ENCODE measurements at places on chromosomes 16 and 17.

DNA sequence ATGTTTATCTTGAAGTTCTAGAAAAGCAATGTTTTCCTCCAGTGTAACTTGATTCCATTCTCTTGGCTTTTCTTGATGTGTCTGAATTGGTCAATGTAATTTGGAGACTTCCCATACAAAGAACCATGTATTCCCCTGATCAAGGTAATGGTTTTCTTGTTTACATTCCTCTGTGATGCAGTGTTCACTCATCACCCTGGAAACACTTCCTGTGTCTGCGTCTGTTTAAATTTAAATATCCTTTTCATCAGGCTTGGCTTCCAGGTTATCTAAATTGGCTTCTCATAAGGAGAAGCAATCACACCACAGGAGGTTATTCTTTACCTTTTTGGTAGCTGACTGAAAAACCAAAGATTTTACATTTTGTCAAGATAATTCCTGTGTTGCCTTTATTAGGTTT, 237.3 kb upstream of the WSCD1 start:
- no peak for DNase-seq

DNA sequence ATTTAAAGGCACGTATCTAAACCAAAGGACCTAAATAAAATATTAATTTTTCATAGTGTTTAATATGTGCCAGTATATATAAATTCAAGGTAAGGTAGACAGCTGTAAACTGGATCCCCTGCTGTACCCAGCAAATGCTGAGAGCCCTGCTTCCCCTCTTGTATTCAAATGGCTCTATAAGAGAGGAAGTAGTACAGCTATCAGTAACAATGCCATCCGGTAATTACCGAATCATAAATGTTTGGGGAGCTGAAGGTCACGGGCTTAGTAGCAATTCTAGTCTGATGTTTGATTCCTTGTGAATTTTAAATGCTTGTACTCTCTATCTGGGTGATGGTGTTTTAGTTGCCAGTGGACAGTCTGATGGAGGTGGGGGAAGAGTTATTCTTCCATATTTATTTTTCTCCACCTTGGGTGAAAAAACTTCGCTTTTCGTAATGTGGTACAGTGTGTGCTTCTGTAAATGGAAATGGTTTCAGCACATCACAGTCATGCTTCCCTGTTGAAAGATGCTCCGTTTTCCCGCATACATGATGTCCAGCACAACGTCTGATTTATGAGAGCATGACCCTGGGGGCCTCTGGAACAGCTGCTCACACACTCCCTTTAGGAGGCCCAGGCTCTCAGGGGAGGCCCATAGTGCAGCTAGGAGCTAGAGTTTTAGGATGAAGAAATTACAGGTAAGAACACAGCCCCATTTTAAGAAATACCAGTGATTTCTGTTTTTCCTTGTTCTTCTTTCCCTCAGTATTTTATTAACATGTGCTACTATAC, 423.9 kb downstream of the WWOX start:
- no peak for DNase-seq

DNA sequence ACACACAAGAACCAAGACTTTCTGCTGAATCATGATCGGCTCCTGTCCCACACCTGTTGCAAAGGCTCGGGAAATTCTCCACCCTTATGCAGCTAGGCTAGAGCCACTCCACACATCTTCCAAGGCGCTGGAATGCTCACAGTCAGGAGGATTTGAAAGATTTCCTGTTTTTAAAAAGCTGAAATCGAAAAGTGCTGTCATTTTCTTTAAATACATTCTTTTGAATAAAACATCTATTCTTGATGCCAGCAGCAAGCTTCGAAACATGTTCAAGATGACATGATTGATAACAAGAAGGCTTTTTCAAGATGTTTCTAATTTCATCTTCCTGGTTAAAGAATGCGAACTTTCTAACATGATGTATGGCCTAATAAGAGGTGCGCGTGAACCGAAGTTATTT, 219.7 kb upstream of the CDH5 start:
- DNase-seq: no peak

DNA sequence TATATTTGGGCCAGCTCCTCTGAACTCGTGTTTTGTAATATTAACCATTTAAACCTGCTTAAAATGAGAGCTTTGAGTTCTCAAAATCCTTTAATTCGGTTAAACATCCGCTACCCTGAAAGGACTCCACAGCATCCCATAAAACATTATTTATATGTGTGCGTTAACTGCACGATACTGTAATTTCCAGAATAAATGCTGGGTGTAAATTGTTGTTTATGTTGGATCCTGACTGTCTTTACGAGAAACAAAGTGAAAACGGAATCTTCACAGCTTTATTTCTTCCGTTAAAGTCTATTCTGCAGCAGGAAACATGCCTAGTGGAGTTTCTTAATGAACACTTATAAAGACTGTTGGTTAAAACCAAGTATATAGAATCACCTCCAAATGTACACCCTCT, 143.4 kb downstream of the SNX11 start:
- DNase-seq: no peak

GRCh38 chr16:31348579-31348978, 6.4 kb upstream of the ITGAX start:
- no peak for DNase-seq

GRCh38 chr17:59762049-59762823, 54.8 kb downstream of the VMP1 start:
- DNase-seq: no peak

- no peak for DNase-seq
Observed at GRCh38 chr17:50111673-50112655, 16.8 kb downstream of the PDK2 start.

GRCh38 chr16:59242556-59242955, 508.4 kb upstream of the GOT2 start:
- no peak for DNase-seq

DNA sequence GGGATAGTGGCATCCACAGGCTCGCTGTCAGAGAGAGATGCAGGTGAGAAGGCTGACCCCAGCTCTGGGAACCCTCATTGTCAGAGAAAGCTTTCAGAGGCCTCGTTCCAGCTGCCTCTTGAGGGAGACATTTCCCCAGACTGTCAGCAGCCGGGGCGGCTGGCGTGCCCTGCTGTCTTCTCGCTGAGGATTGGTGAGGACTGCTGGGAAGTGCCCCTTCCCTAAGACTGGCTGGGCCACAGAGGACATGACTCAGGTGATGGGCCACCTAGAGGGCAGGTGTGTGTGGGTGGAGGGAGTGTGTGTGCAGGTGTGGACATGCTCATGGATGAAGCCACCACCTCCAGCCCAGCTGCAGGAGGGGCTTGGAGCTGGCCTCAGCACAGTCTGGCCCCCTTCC, 25.3 kb downstream of the SPACA3 start:
- DNase-seq: no peak

DNA sequence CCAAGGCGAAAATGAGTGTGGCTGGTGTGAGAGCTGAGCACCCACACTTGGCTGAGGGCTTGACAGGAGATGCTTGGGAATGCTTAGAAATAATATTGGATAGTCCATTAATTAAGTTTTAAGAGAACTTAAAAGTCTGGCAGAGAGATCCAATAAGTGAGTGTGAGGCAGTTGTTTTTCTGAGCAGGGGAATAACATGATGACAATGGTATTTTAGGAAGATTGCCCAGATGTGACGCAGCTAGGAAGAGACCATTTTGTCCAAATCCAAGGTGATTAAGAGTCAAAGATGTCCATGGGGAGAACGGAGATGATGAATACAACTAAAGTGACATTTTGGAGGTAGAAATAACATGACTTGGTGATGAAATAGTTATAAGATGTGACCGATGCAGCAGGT, 102.8 kb upstream of the AXIN2 start:
- no peak for DNase-seq

GRCh38 chr16:67474551-67475455, 6.2 kb downstream of the ATP6V0D1 start:
- DNase-seq: no peak

DNA sequence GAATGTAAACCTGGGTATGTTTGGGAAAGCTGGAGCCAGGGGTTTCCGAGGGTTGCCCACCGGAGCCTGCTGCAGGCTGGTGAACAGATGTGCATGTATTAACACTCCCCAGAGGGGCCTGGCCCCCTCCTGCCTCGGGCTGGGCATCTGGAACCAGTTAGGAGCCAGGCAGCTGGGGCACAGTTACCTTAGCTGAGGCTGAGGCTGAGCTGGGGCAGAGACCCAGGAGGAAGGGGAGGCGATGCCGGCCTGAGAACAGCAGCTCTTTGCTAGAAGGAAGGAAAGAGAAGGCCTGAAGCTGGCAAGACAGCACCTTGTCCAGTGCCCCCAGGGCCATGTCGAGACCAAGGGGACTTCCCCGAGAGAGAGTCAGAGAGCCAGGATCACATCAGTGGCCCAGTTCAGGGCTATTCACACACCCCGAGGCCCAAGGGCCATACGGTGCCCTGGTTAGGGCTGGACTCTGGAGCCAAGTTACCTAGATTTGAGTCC, 65.8 kb downstream of the RMI2 start:
- no peak for DNase-seq

DNA sequence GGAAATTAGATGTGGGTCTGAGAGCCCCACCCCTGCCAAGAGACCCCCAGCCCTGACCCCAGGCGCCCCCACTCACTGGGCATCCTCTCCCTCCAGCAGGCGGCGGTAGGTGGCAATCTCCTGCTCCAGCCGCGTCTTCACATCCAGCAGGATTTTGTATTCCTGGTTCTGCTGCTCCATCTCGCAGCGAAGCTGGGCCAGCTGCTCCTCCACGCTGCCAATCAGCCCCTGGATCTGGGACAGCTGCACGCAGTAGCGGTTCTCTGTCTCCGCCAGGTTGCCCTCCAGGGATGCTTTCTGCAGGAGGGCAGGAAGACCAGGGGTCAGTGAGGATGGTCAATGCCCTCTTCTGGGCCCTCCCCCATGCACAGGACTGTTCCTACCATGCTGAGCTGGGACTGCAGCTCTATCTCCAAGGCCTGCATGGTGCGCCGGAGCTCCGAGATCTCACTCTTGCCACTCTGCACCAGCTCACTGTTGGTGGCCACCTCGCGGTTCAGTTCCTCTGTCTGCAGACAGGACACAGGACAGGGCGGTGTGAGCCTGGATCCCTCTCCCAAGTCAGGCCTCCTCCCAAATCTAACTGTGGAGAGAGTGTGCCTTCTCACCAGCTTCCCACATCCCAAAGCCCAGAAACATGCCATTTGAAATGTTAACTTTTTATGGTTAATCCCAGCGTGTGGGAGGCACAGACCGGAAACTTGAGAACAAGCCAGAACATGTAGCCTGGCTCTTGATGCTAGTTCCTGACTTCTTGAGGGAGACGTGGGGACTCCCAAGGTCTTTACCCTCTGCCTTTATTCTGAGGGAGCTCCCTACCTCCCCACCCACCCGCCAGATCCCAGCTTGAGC, 3.6 kb downstream of the KRT17 start:
- no peak for DNase-seq

GRCh38 chr16:88936008-88936555, 40.9 kb downstream of the CBFA2T3 start:
- DNase-seq: no peak

DNA sequence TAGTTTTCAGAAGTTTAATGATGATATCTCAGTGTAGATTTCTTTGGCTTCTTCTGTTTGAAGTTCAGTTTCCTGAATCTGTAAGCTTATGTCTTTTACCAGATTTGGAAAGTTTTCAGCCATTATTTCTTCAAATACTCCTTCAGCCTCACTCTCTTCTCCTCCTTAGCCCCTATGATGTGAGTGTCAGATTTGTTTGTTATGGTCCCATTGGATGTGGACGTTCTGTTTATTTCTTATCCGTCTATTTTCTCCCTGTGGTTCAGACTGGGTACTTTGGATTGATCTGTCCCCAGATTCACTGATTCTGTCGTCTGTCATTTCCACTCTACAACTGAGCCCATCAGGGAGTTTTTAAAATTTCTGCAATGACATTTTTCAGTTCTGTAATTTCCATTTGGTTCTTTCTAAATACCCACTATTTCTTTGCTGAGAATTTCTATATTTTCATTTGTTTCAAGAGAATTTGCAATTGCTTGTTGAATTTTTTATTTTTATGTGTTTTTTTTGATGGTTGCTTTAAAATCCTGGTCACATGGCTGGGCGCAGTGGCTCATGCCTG, 110.9 kb downstream of the SEC14L1 start:
- DNase-seq: no peak

DNA sequence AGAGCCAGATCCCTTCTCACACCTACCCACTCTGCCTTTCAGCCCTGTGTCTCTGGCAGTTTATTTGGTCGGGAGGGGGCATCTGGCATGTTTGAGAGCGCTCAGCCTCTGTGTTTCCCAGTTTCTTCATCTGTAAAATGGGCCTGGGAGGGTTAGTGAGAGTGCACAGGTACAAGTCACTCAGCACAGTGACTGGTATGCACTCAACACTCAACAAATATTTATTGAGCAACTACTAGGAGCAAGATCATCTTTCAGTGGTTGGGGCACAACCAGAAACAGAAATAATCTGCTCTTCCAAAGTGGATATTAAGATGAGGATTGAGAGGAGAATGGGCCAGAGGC, 13.7 kb upstream of the SRCIN1 start:
- no peak for DNase-seq

All from stimulated activated CD8-positive, alpha-beta memory T cell treated with anti-CD3 and anti-CD28 coated beads, Interleukin-12 subunit alpha, Interleukin-12 subunit beta, amount 100 ng/mL, for 4 hours (primary cell).